ENCODE measurements at places on chromosomes 11 and 22.

GRCh38 chr11:98456308-98456680 lies 564.5 kb upstream of the CNTN5 start:
- DNase-seq: no peak

DNA sequence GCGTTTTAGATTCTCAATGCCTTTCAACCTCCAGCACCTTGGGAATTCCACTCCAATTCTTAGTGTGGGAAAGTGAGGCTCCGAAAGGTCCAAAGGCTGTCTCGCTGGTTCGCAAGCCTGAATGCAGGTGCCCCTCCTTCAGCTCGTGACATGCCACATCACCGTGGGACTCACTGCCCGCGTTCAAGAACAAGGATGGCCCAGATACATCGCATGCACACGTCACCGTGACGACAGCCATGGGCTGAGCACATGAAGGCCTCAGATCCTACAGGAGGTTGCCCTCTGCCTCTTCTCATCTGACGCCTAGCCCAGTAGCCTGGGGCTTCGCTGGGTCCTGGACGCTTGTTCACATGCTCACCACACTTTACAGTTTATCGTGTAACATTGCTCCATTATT lies 4.4 kb upstream of the LINC01488 start:
- no peak for DNase-seq

DNA sequence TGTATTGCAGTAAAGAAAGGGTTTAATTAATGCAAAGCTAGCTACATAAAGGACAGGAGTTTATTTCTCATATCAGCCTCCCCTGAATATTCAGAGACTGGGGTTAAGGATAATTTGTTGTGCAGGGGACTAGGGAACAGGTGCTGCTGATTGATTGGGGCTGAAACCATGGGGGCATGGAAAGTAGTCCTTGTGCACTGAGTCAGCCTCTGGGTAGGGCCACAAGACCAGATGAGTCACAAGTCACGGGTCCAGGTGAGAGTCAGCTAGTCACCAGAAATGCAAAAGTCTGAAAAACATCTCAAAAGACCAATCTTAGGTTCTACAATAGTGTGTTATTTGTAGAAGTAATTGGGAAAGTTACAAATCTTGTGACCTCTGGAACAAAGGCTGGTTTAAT lies 32.9 kb upstream of the SYT13 start:
- DNase-seq: no peak

GRCh38 chr11:13761250-13761649 lies 92.8 kb downstream of the FAR1 start:
- DNase-seq: no peak

- DNase-seq: no peak
Observed at GRCh38 chr11:61158691-61159381, 2.4 kb downstream of the VPS37C start.

GRCh38 chr22:48959496-48959895 lies 868.2 kb downstream of the BRD1 start:
- no peak for DNase-seq

- no peak for DNase-seq
Observed at GRCh38 chr22:22745225-22746060, 101.0 kb downstream of the GGTLC2 start.

DNA sequence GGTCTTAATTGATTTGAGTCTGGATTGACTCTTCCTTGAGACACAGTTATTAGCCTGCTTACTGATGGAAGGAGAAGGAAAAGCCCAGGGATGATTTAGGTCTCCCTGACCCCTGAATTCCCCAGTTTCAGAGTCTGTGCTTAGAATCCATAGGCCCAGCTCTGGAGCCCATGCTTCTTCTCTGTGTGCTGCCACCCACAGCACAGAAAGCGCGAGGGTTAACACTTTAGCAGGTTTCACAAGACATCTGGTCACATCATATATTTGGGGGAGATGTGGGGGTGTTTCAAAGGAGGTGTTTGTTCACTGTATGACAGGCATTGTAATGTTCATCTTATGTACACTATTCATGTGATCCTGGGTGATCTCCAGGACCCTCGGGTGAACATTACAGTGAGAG lies 107.0 kb downstream of the PPP6R3 start:
- DNase-seq: no peak

DNA sequence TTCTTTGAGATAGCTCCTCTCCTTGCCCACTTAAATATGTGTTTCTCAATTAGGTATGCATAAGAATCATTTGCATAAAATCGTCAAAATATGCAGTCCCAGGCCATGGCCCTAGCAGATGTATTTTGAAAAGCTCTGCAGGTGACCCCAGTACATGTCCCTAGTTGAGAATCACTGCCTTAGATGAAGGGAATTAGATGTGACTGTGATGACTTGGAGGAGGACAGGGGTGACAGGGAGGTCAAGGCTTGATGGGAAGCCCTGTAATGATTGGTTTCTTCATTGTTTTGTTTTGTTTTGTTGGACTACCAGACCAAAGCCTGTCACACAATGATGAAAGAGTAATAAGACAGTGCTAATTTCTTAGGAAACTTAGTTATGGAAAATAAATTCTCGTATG lies 74.4 kb downstream of the TNRC6B start:
- no peak for DNase-seq

GRCh38 chr22:24444729-24445466 lies 17.5 kb downstream of the ADORA2A start:
- no peak for DNase-seq

- no peak for DNase-seq
Observed at GRCh38 chr11:37532271-37532670, 934.2 kb upstream of the RAG2 start.

DNA sequence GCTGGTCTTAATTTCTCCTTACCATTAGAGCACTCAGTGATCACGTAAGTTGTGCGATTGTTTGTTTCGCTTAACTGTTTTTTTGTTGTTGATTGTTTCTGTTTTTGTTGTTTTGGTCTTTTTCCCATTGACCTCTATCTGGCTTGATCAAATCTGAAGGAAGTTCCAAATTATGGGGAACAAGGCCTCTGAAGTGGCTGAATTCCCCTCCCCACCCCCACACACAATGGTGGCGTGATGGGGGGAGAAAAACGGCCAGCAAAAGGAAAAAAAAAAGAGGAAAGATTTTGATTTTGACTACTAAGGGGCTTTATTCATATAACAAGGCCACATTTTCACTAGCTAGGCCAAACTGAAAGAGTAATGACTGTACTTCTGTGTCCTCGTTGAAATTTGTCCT lies 53.6 kb downstream of the OSBPL5 start:
- DNase-seq: no peak

- no peak for DNase-seq
Observed at GRCh38 chr11:108853864-108854263, 189.0 kb downstream of the DDX10 start.

DNA sequence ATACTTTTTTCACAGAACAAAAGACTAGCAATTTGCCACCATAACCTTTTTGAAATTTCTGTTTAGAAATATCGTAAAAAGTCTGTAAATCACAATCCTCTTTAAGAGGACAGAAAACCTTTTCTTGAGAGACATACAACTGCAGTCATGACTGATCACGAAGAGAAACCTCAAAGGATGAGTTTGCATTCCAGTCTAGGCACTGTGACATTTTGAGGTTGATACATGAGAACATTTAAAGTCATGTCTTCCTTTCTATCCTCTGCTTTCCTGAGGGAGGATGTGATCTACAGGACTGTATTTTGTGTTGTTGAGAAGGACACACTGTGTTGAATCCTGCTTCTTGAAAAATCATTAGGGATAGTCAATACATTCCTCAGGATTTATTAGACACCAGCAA lies 476.7 kb upstream of the CCDC179 start:
- DNase-seq: no peak

DNA sequence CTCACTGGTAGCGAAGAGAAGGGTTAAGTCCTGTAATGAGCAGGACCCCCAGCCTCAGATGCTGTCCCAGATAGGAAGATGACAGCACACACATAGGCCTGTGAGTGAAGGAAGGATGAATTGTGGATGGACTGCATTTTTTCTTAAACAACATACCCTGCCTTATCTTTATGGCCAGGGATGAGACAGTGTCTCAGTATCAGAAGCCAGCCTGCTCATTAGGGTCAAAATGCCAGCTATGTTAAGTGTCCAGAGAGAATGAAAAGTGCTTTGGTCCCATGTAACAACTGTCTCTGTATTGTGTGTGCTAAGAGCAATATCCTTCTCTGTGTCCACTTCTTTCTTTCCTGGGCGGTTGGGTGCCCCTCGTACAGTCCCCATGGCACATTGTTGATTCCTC lies 30.2 kb downstream of the PPFIBP2 start:
- no peak for DNase-seq

DNA sequence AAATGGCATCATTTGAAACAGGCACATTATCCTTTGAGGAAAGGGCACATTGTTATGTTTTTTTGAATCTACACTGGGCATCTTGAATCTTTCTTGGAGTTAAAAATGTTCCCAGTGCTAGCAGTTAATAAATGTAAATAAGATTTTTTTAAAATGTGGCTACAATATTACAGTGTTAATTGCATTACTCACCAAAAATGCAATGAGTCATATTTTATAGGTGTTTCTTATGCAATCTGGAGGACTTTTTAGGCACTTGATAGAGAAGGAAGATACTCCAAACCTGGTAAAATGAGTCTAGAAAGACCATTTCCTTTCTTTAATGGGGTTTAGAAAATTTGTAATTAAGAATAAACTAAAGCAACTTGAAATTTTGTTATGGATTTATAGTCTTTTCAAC lies 238.0 kb downstream of the METTL15 start:
- DNase-seq: no peak

Data from thoracic aorta (tissue), 2 donors.